ENCODE measurements at places on chromosomes 12 and 14. TPM values are rescaled to one million over a fixed set of nuclear protein-coding genes. Genes with fewer than 3 reads are reported as not detected.

The DLGAP5 gene
- total RNA-seq: not detected

The NDUFA12 gene
- 307 TPM for total RNA-seq

The GRIN2B gene
- not detected for total RNA-seq

The SELPLG gene
- 3.8 TPM for total RNA-seq

The SIX4 gene
- 4.1 TPM for total RNA-seq

The NINJ2 gene
- total RNA-seq: 5.5 TPM

The POTEM gene
- total RNA-seq: not detected

The CRY1 gene
- total RNA-seq: 19.7 TPM

The PAX9 gene
- not detected for total RNA-seq

The MYBPC1 gene
- total RNA-seq: 10.3 TPM

The KRR1 gene
- 38.2 TPM for total RNA-seq

The NR4A1 gene
- total RNA-seq: 238 TPM

DNA sequence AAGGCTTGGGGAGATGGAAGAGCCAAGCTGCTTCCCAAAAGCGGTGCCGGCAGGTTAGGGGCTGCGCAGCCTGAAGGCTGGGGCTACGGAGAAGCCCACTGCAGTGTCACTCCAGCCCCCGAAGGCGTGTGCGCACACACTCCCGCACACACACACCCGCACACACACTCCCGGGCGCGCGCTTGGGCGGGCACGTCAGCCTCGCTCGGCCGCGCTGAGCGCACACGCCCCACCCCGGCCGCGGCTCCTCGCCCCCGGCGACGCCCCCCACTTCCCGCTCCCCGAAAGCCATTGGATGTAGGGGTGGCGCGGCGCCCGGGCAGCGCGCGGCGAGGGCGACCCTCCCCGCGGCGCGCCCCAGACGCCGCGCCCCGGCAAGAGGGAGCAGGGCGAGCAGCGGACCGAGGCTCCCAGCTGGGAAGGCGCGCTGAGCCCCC is at the start of gene KCNK10:
Gene KCNK10 (minus strand): TSS at position 184 of the 437 bp plus-strand sequence. CDS start 471 bp downstream, outside the sequence.
- no peak for DNase-seq

DNA sequence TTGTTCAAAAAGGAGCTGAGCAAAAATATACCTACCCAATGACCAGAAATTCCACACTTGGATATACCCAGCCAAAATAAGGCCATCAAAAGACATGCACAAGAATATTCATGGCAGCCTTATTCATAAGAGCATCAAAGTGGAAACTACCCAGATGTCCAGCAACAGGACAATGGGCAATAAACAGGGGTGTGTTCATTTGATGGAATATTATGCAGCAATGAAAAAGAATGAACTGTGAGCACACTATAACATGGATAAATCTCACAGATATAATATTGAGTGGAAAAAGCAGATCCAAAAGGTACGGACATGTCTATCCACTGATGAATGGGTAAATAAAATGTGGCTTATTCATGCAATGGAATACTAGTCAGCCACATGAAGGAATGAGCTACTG is 209.2 kb upstream of the LHX5 start:
- DNase-seq: no peak

DNA sequence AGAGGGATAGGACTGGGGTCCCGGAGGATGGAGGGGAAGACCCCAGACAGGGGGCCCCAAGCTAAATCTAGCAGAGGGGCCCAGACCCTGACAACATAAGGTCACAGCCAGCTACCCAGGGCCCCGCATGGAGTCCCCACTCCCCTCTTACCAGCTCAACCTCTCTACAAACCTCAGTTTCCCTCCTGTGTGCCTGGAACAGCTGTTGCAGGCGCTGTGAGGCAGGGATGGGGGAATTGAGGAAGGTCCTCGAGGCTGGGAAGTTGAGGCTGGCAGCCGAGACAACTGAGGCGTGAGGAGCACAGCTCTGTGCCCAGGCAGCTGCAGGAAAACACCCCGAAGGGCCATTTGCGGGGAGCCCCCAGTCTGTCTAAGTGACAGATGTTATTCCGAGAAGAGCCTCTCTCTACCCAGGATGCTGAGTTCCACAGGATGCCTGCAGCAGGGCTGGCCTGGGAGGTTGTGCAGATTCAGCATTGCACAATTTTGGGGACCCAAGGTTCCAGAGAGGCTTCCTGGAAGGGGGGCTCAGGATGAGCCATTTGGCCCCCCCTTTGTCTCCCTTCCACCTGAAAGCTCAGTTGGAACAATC is 42.7 kb upstream of the NCOR2 start:
- no peak for DNase-seq

GRCh38 chr12:114884575-114884974 is 200.6 kb upstream of the TBX3 start:
- no peak for DNase-seq

GRCh38 chr14:68677476-68677875 is 115.4 kb downstream of the ZFP36L1 start:
- DNase-seq: no peak

- DNase-seq: no peak
These were observed 181.1 kb downstream of the ESR2 start for GRCh38 chr14:64112867-64113678.

- DNase-seq: no peak
These were observed 59.3 kb downstream of the HEATR5A start for GRCh38 chr14:31360919-31361662.

DNA sequence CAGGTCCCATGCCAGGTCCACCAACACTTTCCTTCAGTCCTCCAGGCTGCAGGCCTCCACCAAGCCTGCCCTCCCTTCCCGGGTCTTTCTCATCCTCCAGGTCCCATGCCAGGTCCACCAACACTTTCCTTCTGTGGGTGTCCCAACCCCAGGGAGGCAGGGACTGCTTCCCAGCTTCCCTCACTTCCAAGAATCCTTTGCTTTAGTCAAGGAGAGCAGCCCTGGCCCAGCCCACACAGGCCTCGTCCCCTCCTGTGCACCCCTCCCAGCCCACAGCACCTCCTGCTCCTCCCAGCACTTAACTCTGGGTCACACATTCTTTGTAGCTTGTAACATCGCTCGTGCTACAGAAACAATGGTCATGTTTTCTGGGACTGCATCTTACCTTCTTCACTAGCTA is 72.9 kb downstream of the TESC start:
- no peak for DNase-seq

GRCh38 chr14:56208520-56208919 is 90.3 kb downstream of the PELI2 start:
- DNase-seq: no peak

- DNase-seq: no peak
These were observed 88.7 kb downstream of the PPP2R5E start for GRCh38 chr14:63454436-63454835.

- peak; percentile 63 for DNase-seq
These were observed 1.4 kb downstream of the ASPG start for GRCh38 chr14:104086661-104087461.

- no peak for DNase-seq
These were observed 56.9 kb downstream of the IGF1 start for GRCh38 chr12:102423462-102423861.

GRCh38 chr12:4984344-4984743 is 59.3 kb upstream of the KCNA5 start:
- DNase-seq: no peak

DNA sequence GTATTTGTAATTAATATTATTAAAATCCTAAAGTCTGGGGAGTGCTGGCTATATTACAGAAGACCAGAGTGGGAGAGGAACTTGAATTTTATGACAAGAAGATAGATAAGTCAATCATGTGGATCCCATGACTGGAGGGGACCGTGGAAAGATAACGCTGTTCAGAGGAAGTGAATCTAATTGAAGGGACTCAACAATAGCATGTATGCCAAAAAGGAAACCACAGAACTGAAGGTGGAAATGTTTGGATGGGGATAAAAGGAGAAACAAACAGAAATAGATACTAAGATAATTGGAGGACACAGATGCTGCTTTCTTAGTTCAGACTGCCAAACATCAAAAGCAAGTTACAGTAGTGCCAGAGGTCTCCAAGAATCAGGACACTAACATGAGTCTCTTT is 21.1 kb downstream of the OR6J1 start:
- no peak for DNase-seq

DNA sequence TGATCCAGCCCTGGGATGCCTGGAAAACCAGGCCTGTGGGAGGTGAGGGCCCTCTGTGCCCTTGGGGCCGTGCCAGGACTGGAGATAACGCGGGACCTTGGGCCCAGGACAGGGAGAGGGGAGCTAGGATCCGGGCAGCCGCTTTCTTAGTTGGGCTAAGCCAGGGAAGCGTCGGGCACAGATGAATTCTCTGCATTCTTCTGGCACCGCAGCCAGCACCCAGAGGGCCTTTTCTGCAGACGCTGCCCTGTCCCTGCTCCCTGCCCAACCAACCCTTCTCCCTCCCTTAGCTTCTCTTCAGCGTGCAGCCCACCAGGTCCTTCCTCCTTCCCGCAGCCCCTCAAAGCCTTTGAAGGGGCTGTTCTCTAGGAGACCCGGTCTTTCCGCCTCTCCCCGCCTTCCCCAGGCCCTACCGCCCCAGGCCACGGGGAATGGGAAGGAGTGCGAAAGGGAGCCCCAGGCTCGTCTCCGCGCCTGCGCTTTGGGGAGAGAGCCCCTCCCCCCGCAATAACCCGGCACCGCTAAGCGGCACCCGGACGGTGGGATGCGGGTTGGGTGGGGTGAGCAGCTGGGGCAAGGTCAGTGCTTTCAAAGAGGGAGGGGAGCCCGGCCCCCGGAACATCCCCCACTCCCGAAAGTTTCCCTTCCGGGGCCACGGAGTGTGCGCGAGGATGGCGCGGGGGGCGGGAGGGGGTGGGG is 663 bp downstream of the NCKAP5L start:
- peak; percentile 89 for DNase-seq

GRCh38 chr12:113725557-113725876 is 240.6 kb downstream of the RBM19 start:
- DNase-seq: no peak

- no peak for DNase-seq
These were observed 9.7 kb downstream of the RTRAF start for GRCh38 chr14:51999084-51999483.
